Ascending aorta (tissue), 2 donors: ENCODE measurements at places on chromosomes 12 and 14.

DNA sequence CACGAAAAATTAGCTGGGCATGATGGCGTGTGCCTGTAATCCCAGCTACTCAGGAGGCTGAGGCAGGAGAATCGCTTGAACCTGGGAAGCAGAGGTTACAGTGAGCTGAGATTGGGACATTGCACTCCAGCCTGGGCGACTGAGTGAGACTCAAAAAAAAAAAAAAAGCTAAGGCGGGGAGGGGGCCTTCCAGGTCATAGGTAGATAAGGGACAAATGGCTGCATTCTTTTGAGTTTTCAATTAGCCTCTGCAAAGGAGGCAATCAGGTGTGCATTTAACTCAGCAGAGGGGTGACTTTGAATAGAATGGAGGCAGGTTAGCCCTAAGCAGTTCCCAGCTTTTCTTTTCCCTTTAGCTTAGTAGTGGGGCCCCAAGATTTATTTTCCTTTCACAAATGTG, 743 bp upstream of the AACS start:
- no peaks in the 10 kb centered on the region for H3K36me3 ChIP-seq
- no peak for DNase-seq
- H3K4me3 ChIP-seq, result peak overlapping the region; percentile 99
- no peaks in the 10 kb centered on the region for H3K27me3 ChIP-seq
- H3K27ac ChIP-seq, result no peak overlapping the region

GRCh38 chr12:3698218-3698974, 54.5 kb downstream of the CRACR2A start:
- H3K27me3 ChIP-seq, result no peaks in the 10 kb centered on the region
- no peak overlapping the region for H3K27ac ChIP-seq
- no peak for DNase-seq
- no peaks in the 10 kb centered on the region for H3K4me1 ChIP-seq

GRCh38 chr12:46786774-46787173, 39.0 kb downstream of the SLC38A4 start:
- no peaks in the 10 kb centered on the region for H3K4me1 ChIP-seq
- no peaks in the 10 kb centered on the region for H3K36me3 ChIP-seq
- no peaks in the 10 kb centered on the region for H3K27me3 ChIP-seq
- H3K27ac ChIP-seq, result no peak overlapping the region
- DNase-seq, result no peak
- H3K4me3 ChIP-seq, result no peak overlapping the region

GRCh38 chr14:29861996-29862395, 65.7 kb downstream of the PRKD1 start:
- no peaks in the 10 kb centered on the region for H3K27me3 ChIP-seq
- no peak for DNase-seq
- H3K27ac ChIP-seq, result no peak overlapping the region
- H3K4me1 ChIP-seq, result no peaks in the 10 kb centered on the region
- no peak overlapping the region for H3K4me3 ChIP-seq
- no peaks in the 10 kb centered on the region for H3K36me3 ChIP-seq

DNA sequence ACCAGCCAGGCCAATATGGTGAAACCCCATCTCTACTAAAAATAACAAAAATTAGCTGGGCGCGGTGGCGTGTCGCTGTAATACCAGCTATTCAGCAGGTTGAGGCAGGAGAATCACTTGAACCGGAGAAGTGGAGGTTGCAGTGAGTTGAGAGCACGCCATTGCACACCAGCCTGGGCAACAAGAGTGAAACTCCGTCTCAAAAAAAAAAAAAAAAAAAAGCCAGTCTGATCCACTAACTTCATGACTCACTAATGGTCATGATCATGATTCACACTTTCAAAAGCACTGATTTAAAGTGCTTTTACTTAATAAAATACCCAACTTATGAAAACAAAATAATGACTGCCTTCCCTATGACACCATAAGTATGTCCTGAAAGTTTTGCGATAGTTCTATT, 38.4 kb upstream of the CPM start:
- H3K4me3 ChIP-seq, result no peak overlapping the region
- no peaks in the 10 kb centered on the region for H3K4me1 ChIP-seq
- DNase-seq, result no peak
- no peaks in the 10 kb centered on the region for H3K27me3 ChIP-seq

GRCh38 chr12:15387772-15388171, 65.5 kb downstream of the PTPRO start:
- peaks cover 12% of the 10 kb centered on the region for H3K4me1 ChIP-seq
- DNase-seq, result no peak
- H3K27ac ChIP-seq, result no peak overlapping the region
- H3K27me3 ChIP-seq, result no peaks in the 10 kb centered on the region
- no peak overlapping the region for H3K4me3 ChIP-seq
